Esophagus muscularis mucosa (tissue), 4 donors: ENCODE measurements at places on chromosomes 11 and 22. TPM values are rescaled to one million over a fixed set of nuclear protein-coding genes. Genes with fewer than 3 reads are reported as not detected.

DNA sequence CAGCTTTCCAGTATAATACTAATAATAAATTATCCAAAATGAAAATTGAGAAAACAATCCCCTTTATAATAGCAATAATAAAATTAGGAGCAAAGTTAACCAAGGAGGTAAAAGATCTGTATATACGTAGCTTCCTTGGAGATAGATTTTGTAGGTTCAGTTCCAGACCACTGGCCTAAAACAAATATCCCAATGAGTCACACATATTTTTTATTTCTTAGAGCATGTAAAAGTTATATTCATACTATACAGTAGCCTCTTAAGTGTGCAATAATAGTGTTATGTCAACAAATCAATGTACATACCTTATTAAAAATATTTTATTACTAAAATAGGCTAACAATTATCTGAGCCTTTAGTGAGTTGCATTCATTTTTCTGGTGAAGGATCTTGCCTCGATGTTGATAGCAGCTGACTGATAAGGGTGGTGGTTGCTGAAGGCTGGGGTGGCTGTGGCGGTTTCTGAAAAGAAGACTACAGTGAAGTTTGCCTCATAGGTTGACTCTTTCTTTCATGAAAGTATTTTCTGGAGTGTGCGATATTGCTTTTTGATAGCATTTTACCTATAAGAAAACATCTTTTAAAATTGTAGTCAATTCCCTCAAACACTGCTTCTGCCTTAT lies 178.5 kb downstream of the ARHGAP42 start:
- DNase-seq: no peak
- no peak overlapping the region for H3K27ac ChIP-seq
- H3K4me1 ChIP-seq: no peaks in the 10 kb centered on the region
- H3K27me3 ChIP-seq: no peaks in the 10 kb centered on the region
- no peaks in the 10 kb centered on the region for H3K36me3 ChIP-seq
- H3K4me3 ChIP-seq: no peak overlapping the region

DNA sequence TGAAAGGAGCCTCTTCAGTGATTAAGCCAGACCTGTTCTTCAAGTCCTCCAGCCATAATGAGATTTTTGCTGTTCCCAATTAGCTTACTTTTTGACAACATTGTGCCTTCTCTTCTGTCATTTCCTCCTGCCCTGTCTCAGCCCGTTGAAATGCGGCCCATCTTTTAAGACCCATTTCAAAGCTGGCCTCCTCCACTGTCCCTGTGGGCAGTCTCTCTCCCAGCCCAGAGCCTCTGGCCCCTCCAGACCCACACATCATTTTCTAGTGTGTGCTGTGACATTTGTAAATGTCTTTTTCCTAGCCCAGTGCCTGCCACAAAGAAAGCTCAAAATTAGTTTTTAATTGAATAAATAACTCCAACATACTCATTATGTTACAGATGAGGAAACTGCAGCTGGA lies 70.9 kb downstream of the BUD13 start:
- no peak for DNase-seq
- no peaks in the 10 kb centered on the region for H3K36me3 ChIP-seq
- no peaks in the 10 kb centered on the region for H3K4me1 ChIP-seq
- no peak overlapping the region for H3K27ac ChIP-seq
- no peak overlapping the region for H3K4me3 ChIP-seq
- no peaks in the 10 kb centered on the region for H3K27me3 ChIP-seq

DNA sequence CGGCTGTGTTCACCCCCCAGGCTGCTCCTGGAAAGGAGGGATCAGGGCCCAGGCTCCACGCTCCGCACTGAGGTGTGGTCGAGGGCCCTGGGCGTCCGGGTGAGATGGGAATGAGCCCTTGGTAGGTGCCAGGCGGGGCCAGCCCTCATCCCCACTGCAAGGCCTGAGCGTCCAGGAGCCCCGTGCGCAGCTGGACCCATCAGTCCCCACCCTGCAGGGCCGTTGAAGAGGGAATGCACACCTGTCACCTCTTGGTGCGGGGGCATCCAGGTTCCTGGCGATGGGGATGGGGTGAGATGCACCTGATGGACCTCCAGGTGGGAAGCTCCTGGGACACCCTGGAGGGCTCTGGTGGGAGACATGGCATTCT lies 72.2 kb downstream of the KCNQ1 start:
- H3K27ac ChIP-seq: no peak overlapping the region
- H3K36me3 ChIP-seq: no peaks in the 10 kb centered on the region
- no peak for DNase-seq

DNA sequence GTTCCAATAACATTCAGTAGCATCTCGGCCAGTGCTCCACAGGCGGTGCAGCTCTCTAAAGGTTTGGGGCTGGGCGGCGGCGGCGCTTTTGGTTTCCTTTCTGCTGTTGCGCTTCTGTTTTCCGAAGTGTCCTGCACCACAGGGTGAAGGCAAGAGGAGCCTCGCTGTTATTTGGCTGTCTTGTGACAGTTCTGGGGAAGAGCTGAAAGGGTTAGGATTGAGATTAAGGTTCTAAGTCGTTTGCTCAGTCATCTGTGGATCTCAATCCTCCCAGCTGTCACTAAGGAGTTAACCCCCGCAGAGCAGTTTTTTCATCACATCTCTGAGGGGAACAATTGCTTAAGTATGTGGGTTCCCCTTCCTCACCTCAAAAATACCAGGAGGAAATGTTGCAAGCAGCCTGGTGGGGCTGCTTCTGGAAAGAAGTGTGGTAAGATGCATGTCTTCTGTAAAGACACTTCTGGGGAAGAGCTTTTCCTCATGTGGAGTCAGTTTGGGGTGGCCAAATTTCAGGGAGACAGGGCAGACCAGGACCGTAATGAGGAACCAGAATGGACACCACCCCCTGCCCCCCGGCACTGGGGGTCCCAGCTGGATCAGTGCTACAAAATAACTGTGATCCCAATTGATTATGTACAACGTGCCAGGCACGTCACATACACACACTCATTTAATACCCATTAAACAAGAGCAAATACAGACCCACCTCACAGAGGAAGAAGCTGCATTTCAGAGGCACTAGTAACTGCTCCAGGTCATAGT lies 14.2 kb downstream of the TMEM121B start:
- no peak for DNase-seq
- no peaks in the 10 kb centered on the region for H3K27me3 ChIP-seq
- peaks cover 78% of the 10 kb centered on the region for H3K36me3 ChIP-seq
- no peak overlapping the region for H3K27ac ChIP-seq
- no peaks in the 10 kb centered on the region for H3K4me1 ChIP-seq
- no peak overlapping the region for H3K4me3 ChIP-seq

FAM227A gene
- 2.9 TPM for total RNA-seq
